ENCODE measurements at places on chromosomes 11 and 22.

DNA sequence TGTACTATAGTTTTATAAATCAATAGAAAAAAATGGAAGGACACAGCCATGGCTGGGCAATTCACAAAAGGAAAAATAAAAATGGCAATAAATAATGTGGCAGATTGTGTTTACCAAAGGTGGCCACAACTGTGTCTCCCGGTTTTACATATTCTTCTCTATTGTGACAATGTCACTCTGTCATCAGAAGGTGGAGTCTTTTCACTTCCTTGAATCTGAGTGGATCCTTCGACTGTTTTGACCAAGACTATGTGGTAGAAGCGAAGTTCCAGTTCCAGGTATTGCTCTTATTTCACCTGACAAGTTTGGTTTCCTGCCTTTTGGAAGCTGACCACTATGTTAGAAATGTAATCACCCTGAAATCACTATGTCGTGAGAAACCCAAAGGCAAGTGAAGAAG lies 31.0 kb upstream of the HSD17B12 start:
- DNase-seq, result no peak

- DNase-seq, result no peak
These were observed 126.4 kb upstream of the APOA1 start for GRCh38 chr11:116963813-116964212.

DNA sequence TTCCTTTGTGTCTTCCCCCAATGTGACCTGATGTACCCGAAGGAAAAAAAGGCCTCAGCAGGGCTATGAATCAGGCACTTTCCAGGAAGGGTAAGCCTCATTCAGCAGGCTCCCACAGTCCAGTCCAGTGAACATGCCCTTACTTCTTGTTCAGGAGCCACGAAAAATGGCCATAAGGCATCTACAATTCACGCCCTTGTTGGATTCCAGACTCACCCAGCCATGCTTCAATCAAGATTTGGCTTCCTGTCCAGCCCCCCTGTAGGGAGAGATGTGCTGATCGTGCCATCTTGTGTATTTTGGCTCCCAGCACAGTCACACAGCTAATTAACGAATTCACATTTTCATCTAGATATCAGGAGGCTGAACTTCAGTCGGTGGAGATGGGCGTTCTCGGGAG lies 9.9 kb upstream of the KCNJ5 start:
- DNase-seq, result no peak

DNA sequence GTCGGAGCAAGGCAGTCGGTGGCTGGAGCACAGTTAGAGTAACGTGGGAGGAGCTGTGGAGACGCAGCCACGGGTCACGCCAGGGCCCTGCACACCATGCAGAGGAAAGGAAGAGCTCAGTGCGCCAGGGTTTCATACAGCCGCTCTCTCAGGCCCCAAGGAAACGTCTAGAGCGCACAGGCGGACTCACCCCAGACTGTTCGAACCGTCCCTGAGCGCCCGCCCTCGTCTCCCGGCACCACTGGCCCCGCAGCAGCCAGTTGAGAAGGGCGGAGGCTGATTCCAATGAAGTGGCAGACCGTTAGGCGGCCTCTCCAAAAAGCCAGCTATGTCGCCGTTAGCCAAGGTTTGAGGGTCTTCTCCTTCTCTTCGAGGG lies 483 bp upstream of the HYLS1 start:
- no peak for DNase-seq

GRCh38 chr11:12403997-12404350 lies 26.6 kb downstream of the PARVA start:
- DNase-seq, result no peak

DNA sequence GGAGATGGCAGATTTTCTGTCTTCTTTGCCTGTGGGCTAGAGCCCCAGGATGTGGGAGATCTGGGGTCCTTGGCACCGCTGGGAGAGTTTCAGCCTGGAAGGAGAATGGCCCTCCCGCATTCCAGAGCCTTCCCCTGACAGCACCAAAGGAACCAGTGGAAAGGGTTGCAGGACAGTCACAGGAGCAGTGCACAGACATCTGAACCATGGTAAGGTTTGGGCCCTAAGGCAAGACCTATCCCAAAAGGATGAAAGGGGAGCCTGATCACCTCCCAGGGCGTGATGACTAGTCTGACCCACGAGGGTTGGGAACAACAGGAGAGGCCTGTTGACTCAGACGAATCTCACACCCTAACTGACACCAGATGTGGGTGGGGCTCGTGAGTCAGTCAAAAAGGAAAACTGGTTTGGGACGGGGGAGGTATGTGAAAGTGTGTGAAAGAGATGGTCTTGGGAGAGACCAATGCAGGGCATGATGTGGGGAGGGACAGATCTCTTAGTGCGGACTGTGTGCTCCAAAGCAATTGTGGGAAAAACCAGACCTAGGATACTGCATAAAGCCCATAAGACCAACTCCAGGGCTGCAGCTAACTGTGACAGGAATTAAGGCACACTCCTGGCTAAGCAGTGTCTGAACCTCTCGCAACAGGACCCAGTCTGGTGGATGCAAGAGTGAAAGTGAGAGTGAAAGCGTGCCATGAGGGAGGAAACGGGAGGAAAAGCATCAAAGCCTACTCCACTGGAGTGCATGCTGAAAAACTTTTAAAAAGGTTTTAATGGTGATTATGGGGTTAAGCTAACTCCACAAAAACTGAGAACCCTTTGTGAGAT lies 39.1 kb upstream of the GLYAT start:
- no peak for DNase-seq

GRCh38 chr11:109405671-109406070 lies 16.3 kb upstream of the C11orf87 start:
- DNase-seq, result no peak

DNA sequence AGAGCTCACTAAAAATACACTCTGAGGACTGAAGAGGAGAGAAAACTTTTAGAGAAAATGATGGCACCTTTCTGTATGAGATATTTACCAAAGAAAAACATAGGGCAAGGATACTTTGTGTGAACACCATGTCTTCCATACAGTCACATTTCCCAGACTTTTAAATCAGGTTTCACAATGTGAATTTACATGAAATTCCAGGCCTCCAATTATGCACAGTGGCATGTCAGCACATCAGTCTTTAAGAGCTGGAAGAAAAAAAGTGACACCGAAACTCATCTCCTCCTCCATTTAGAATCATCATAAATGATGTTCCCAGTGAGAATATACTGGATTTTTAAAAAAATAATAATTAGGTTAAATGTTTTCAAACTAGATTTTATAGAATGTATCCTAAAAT lies 232.2 kb upstream of the UBASH3B start:
- no peak for DNase-seq

DNA sequence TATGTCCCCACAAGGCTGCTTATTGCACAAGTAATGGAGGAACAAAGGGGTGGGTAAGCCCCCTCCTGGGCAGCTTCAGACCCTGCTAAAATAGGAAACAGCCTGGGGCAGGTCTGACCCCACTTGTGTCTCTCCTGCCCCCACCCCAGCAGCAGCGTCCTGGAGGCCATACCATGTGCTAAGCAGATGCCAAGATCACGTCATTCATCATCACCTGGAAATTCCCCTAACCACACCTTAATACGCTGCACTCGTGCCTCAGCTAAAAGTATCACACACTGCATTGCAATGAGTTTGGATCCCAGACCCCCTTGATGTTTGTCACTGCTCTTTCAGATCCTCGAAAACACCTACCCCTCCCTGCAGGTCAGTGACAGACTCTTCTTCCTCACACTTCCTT lies 27.8 kb upstream of the GGTLC2 start:
- DNase-seq, result no peak

DNA sequence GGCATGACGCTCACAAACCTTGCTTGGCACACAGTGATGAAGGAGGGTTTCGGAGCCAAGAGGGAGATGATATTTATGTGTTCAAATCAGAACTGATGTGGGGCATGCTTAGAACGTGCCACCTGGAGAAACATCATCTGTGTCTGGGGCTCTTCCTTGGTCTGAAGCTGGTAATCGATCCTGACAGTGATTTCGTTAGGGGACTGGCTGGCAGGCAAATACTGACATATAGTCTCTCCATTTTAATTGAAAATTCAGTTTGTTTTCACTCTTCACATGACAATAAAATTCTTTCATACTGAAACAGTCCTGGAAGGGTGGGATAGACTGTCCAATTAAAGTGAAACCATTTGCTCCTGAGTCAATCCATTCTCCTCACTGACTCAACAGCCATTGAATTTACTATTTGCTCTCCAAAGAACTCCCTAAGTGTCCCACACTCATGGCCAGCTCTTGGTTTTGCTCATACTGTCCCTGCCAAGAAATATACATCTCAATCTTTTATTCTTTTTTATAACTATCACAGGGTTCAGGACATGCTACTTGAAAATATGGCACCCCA lies 134.8 kb downstream of the TRPC6 start:
- DNase-seq, result no peak

DNA sequence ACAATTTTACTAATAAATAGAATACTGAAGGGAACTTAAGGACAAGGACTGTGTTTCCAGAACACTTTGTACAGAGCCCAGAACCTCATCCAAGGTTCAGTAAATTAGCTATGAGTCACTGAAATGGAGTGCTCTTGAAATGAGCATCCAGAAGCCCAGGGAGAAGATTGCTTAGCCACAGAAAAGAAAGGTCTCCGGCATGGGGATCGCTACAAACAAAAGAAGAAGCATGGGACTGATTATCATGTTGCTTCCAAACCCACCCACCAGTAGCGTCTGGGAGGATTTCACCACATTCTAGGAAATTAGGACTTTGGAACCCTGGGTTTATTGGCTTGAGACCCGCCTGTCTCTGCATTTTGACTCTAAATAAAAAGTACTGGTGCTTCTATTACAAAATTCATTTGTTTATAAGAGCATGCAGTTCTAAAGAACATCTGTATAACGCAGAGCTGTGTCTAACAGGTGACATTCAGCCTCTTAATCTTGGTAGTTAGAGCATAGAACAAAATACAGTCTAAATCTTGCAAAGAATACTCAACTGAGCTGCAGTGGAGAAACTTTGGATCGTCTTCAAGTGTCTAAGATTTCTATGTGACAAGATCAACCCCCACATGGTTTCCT lies 35.9 kb upstream of the SESN3 start:
- DNase-seq, result no peak

DNA sequence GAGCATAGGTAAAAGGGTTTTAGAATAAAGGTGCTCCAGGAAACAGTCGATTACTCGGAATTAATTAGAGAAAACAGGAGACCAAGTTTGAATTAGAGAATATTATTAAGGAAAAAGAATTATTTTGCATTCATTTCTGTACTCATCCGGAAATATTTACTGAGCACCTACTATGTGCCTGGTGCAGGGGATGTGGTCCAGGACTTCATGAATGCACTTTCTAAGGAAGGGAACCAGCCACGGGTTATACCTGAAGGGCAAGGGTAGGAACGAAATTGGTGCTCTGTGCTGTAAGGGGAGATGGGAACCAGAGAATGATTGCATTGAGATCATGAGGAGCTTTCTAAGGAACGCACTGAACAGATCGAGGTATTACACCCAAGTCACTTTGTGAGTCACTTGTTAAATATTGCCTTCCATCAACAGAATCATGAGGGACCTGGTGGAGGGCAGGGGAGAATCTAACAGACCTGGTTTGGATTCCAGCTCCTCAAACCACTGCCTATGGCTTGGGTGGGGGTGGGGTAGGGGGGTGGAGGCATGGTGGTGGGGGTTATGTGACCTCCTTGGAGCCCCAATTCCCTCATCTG lies 40.9 kb downstream of the C11orf96 start:
- DNase-seq, result no peak

GRCh38 chr11:66333896-66334604 lies 2.2 kb downstream of the RIN1 start:
- DNase-seq, result no peak

DNA sequence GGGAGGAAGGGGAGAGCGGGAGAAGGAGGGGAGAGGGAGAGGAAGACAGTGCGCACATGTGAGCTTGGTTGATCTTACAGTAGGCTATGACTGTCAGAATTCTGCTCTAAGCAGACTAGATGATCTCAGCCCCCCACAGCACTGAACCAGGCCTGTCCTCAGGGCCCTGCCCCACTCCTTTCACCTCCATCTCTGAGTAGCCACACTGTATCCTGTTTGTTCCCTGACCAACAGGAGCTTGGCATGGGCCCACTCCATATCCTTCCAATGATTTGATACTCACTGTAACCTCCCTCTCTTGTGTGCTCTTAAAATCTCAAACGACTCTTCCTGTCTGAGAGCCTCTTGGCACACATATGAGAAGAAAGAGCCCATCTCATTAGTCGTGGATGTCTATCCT lies 86.1 kb upstream of the PARVA start:
- no peak for DNase-seq

DNA sequence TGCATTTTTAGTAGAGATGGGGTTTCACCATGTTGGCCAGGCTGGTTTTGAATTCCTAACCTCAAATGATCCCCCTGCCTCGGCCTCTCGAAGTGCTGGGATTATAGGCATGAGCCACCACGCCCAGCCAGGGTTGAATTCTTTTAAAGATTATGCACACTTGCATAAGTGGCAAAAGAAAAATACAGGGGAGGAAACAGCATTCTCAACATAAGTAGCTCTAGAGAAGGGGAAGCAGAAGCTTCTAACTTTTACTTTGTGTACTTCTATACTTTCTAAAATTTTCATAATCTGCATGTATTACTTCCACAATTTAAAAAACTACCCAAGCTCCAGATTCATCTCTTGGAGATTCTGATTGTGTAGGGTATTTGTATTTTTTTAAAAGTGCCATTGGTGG lies 108.0 kb downstream of the SLC1A2 start:
- DNase-seq, result no peak

DNA sequence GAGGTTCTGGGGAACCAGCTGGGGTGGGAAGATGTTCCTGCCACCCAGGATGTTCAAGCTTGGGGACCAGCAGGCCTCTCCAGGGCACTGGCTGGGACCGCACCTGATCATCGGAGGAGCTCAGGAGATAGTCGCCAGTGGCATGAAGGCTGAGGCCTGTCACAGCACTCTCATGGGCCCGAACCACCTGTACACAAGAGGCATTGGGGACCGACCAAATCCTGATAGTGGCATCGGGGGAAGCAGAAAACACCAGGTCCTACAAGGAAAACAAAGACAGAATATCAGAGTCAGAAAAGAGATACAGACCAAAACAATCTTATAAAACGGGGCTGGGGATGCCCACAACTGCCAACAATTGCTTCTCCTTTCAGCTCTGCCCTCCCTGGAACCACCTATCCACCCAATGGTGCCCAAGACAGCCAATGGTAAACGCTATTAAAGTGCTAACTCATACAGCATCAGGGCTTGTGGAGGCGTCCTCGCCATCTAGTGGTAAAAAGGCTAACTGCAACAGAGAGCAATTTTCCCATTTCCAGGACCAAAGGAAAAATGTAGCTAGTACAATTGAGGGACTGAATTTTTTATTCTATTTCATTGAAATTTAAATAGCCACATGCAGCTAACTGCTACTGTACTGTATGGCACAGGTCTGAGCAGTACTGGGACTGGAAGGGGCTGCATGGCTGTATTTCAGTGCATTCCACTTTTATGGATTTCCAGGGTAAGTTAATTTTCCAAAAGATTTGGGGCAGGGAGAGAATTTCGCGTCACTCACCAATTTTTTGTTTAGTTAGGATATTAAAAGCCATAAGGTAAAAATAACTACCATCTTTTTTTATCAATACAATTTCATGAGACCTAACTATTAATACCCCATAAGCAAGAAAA lies 7.1 kb downstream of the PRPF19 start:
- DNase-seq, result peak; percentile 69

GRCh38 chr11:75481922-75482606 lies 43.7 kb downstream of the GDPD5 start:
- DNase-seq, result no peak

Measured in NCI-H1694 (cell line).